ENCODE measurements at places on chromosomes 16 and 17.

DNA sequence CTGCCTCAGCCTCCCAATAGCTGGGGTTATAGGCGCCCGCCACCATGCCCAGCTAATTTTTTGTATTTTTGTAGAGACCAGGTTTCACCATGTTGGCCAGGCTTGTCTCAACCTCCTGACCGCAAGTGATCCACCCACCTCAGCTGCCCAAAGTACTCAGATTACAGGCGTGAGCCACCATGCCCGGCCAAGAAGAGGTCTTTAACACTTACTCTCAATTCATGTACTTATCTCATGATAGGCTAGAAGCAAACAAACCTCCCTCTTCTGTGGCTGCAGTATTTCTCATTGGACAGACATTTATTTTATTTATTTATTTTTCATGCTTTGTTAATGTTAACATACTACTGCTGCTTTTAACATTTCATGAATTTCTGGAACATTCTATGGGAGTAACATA, 7.0 kb upstream of the NT5C start:
- H3K27me3 ChIP-seq, result no peaks in the 10 kb centered on the region
- H3K4me3 ChIP-seq, result no peak overlapping the region
- no peaks in the 10 kb centered on the region for H3K4me1 ChIP-seq
- DNase-seq, result no peak

GRCh38 chr17:27512511-27513346, 56.5 kb downstream of the KSR1 start:
- no peak overlapping the region for H3K4me3 ChIP-seq
- DNase-seq, result no peak
- no peaks in the 10 kb centered on the region for H3K4me1 ChIP-seq

DNA sequence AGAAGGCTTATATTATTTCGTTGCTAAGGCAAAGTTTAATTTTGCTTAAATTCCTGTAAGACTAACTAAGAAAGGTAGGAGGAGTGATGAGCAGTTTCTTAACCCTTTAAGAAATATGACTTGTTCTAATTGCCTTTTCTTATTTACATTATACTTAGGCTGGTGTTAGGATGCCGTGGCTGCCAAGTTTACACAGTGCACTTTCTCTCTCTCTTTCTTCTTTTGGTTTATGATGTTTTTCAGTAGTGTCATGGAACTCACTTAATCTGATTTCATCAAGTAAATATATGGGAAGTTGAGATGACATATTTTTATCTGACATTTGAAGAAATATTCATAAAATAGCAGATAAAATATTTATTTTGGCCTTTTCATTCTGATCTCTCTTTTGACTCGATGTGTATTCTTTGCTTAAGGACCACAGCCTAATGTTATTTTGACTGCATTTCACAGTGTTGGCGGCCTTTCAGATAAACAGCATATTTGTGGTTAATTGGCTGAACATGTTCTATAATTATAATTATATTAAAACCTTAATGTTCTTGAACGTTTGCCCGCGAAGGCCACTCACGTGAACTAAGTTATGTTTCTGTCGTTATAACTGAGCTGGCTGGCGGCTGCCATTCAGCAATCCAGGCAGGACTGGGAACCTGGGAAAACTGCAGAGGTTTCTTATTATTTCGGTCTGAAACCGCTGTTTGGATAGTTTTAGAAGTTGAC, 191.6 kb downstream of the WWOX start:
- no peaks in the 10 kb centered on the region for H3K27me3 ChIP-seq
- H3K27ac ChIP-seq, result no peak overlapping the region
- H3K36me3 ChIP-seq, result no peaks in the 10 kb centered on the region
- DNase-seq, result no peak
- H3K4me3 ChIP-seq, result no peak overlapping the region

- H3K36me3 ChIP-seq, result no peaks in the 10 kb centered on the region
- no peaks in the 10 kb centered on the region for H3K27me3 ChIP-seq
- H3K27ac ChIP-seq, result no peak overlapping the region
- DNase-seq, result no peak
- no peak overlapping the region for H3K4me3 ChIP-seq
Observed at GRCh38 chr17:64585146-64585545, 77.0 kb downstream of the SMURF2 start.
